A172 (cell line): ENCODE measurements at places on chromosomes 2 and 18.

GRCh38 chr2:386406-387103 is 98.7 kb upstream of the ALKAL2 start:
- no peak for DNase-seq

DNA sequence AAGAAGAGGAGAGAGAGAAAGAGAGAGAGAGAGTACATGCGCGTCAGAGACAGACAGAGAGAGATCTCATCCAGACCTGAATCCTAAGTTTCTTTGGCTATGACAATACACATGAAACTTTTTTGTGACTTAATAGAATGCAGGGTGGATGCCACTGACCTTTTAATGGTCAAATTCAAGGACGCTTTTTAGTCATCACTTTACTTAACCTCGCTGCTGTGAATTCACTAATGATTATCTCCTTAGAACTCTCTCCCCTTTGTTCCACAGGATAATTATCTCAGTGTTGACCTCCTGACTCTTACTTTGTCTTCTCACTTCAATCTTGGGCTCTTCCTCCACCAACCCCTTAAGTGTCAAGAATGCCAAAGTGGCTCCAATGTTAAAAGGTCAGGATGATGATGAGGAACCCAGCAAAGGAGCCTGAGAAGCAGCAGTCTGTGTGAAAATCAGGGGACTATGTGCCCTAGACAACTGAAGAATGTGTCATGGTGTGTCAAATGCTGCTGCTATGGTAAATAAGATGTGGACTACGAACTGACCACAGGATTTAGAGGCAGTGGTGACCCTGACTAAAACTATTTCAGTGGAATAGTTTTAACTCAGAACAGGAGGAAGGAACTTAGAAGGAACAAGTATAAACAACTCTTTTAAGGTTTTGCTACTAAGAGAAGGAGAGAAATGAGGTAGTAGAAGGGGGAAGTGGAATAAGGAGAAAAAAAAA is 382.1 kb downstream of the ZEB2 start:
- peak; percentile 7 for DNase-seq

- peak; percentile 46 for DNase-seq
Observed at GRCh38 chr2:23445450-23445868, 60.5 kb downstream of the KLHL29 start.

GRCh38 chr2:47295981-47296635 is 106.8 kb upstream of the MSH2 start:
- no peak for DNase-seq

- no peak for DNase-seq
Observed at GRCh38 chr2:120279708-120280107, 27.1 kb downstream of the RALB start.

GRCh38 chr2:20470211-20470610 is 23.3 kb downstream of the RHOB start:
- DNase-seq, result no peak

DNA sequence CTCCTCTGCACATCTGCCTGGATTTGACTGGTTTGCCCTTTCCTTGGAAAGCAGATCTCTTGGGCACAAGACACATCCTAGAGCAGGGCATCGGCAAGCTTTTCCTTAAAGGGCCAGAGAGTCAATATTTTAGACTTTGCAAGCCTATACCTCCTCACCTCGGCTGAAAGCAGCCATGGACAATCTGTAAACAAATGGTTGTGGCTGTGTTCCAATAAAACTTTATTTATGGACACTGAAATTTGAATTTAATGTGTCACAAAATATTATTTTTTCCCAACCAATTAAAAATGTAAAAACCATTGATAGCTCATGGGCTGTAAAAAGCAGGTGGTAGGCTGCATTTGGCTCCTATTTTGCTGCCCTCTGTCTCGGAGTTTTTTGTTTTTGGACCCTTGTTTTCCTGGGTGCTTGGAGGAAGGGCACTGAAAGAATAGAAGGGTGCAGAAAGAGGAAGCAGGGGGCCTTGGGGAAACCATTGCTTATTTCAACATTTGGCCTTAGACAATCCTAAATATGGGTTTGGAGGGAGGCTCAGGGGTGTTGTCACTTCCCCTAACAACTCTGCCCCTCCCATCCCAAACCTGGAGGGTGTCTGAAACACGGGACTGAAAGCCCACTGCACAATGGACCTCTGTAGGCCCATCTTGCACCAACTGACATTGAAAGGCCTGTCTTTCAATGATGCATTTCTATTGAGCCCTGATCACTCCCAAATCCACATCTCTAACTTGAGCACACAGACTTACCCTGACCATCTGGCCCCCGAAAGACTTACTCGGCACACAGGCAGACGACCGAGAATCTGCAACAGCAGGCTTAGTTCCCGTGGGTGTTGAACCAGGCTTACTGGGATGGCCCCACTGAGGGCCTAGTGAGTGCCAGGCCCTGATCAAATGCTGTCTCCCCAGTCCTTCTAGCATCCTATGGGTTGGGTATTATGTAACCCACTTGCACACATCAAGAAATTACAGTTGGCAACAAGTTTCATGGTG is 7.1 kb upstream of the ZFP36L2 start:
- DNase-seq, result no peak

- DNase-seq, result no peak
Observed at GRCh38 chr2:217951521-217952247, 51.1 kb downstream of the TNS1 start.

DNA sequence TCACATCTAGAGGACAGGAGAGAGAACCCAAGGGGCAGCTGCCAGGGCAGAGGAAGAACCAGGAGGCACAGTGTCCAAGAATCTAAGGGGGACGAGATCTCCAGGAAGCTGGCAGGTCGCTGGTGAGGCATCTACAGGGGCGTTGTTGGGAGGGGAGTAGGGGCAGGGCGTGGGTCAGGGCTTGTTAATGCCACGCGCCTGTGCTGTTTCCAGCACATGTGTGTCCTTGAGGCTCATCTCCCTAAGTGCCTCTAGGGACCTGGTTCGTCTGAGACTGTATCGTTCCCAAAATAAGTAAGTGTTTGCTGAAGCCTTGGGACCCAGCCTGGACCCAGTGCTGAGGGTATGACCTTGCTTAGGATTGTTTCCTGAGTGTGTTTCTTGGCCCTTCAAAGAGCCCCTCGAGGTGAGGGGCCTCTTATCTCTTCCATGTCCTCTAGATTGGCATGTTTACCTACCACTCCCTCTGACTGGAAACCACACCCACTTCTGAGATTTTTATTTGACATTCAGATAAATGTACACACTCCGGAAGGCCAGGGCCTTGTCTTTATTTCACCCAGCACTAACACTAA is 22.2 kb downstream of the HK2 start:
- no peak for DNase-seq

DNA sequence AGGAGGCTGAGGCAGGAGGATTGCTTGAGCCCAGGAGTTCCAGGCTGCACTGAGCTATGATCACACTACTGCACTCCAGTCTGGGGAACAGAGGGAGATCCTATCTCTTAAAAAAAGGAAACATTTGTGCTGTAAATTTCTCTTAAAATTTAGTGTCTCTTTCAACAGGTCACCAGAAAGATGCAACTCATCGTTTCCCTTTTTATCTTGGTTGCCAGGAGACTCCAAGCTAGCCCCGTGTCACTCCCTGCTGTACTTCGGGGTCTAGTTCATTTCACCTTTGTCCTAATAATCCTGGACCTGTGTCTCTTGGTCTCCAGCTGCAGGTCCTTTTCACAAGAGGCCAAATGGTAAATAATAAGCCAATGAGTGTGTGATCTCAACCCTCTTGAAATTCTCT is 7.1 kb downstream of the HS1BP3 start:
- no peak for DNase-seq

- DNase-seq, result no peak
Observed at GRCh38 chr2:62409442-62409841, 96.6 kb downstream of the TMEM17 start.
